Natural killer cell (primary cell): ENCODE measurements at places on chromosomes 2 and 18. TPM values are rescaled to one million over a fixed set of nuclear protein-coding genes. Genes with fewer than 3 reads are reported as not detected.

The DQX1 gene
- total RNA-seq = 0.21 TPM

DNA sequence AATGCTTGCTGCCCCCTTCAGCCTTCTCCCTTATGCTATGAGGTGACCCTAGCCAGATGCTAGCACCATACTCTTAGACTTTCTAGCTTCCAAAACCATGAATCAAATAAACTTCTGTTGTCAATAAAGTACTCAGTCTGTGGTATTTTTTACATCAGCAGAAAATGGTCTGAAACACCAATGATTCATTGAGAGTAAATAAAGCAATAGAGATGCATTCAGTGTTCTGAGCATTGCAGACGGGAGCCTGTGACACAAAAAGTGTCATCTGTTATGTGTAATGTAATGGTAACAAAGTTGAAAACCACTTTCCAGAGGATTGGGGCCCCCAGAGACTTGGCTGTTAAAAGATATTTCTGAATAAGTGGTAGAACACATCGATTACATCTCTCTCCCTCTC, 758.0 kb upstream of the NRXN1 start:
- DNase-seq = no peak

- DNase-seq = no peak
These were observed 134.8 kb upstream of the CREB1 start for GRCh38 chr2:207394812-207395534.

- no peak for DNase-seq
These were observed 41.2 kb upstream of the ATP8B1 start for GRCh38 chr18:57844319-57844718.

- no peak for DNase-seq
These were observed 26.3 kb downstream of the FN1 start for GRCh38 chr2:215409331-215410127.

- no peak for DNase-seq
These were observed 7.4 kb upstream of the LCT start for GRCh38 chr2:135844301-135844895.

The AMER3 gene
- not detected for total RNA-seq

The SLC5A7 gene
- total RNA-seq = not detected

The OR6B2 gene
- not detected for total RNA-seq

GRCh38 chr2:123636232-123636631, 388.9 kb upstream of the CNTNAP5 start:
- no peak for DNase-seq

- no peak for DNase-seq
These were observed 39.7 kb downstream of the ADI1 start for GRCh38 chr2:3479430-3480320.

DNA sequence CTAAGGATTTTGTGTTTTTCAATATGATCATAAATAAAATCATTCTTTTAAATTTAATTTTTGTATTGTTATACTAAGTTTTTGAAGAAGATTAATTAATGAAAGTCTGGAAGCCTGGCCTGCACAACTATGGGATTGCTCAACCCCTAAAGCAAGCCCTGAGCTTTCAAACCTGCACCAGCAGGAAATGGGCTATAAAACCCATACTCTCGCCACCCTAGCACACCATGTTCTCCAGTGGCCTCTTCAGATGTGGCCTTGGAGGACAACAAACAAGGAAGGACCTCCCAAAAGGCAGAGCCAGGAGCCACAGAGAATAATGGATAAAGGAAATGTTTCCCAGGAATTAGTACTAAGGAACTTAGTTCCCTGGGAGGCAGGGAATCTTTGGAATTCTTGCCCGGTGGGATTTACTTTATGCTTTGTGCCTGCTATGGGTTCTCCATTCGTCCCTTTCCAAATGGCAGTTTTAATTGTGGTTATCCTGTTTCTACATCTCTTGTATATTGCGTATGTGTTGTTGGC, 212.5 kb downstream of the ZFP36L2 start:
- no peak for DNase-seq

- DNase-seq = no peak
These were observed 137.5 kb downstream of the PHLPP1 start for GRCh38 chr18:62852851-62853250.

The CHRNG gene
- total RNA-seq = not detected

The FOXI3 gene
- total RNA-seq = not detected

GRCh38 chr2:14678761-14679160, 46.2 kb downstream of the LRATD1 start:
- DNase-seq = no peak

The GRB14 gene
- not detected for total RNA-seq

DNA sequence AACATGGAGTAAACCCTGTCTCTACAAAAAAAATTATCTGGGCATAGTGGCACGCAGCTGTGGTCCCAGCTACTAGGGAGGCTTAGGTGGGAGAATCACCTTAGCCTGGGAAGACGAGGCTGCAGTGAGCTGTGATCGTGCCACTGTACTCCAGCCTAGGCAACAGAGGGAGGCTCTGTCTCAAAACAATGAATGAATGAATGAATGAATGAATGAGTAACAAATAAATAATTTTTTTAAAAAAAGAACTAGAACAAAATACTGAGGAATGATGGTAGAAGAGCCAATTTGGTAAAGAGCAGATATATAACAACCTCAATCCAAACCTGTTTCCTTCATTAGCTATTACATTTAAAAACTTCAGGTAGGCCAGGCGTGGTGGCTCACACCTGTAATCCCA, 60.1 kb downstream of the STRN start:
- no peak for DNase-seq
